ENCODE measurements at places on chromosomes 5 and 9. TPM values are rescaled to one million over a fixed set of nuclear protein-coding genes. Genes with fewer than 3 reads are reported as not detected.

DNA sequence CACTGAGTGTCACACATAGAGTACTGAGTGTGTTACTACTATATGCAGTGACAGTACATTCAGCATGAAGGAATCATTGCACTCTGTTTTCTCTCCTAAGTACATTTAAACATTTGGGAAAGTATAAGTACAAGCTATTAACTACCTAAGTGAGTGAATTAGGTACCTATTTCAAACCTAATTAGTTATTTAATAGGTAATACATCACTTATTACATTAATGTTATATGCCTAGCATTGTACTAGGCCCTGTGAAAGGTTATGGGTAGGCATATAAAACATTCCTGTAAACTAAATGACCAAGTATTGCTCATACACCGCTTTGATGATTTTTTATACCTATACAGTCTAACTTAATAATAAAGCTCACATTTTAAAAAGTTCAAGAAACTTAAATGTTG is 25.7 kb upstream of the PPP3R2 start:
- DNase-seq, result no peak

DNA sequence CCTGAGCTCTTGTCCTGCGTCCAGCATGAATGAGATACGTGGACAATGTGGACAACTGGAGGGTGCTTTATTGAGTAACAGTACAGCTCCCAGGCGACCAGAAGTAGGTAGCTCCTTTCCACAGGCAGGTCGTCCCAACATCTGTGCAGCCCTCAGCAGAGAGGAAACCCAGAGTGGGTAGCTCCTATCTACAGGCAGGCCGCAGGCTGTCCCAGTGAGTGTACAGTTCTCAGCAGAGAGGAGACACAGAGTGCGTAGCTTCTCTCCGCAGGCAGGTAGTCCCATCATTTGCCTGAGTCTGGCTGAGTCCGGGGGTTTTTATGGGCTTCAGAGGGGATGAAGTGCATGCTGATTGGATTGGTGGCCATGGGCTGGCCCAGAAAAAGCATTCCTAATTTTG is 373.3 kb downstream of the CHSY3 start:
- no peak for DNase-seq

DNA sequence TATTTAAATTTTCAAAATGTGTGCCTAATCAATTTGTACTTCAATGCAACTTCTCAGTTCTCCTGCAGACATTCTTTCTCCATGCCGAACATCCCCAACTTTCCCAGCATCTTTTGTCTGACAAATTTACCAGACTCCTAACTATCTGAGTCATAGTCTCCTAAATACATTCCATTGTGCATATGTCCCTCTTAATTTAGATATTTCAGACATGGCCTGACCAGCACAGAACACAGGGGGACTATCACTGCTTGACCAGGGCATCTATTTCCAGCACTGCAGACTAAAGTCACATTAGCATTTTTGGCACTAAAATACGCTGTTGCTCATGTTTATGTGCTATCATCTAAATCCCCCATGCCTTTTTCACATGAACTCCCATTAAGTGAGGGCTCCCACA is 71.9 kb downstream of the ITGA1 start:
- DNase-seq, result no peak

DNA sequence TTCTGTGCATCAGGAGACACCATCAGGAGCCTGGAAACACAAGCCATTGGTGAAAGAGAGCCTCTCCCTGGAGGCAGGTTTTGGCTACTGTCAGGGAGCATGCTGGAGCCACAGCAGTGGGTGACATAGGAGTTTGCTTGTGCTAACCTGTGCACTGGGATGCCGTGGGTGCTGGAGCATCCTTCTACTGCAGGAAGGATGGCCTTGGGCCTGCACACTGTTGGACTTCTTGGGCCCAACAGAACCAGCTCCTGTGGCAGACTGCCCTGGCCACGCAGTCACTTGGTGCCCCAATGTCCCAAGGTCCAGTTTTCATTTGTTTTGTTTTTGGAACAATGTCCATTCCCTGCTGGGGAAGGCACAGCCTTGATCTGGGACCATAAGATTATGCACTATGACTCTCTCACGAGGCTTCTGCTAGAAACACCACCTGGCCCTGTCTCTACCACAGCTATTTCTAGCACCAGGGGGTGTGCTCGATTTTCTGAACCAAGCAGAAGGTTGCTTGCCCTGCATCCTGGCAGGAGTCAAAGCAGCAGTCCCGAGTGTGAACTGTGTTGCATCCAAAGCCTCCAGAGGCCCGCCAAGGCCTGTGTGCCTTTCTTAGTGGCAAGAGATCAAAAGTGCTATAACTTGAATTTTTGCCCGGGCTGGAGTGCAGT is 5.5 kb upstream of the LTC4S start:
- no peak for DNase-seq

- peak; percentile 9 for DNase-seq
These were observed 85.7 kb downstream of the AMBP start for GRCh38 chr9:113992276-113992951.

- no peak for DNase-seq
These were observed 9.6 kb downstream of the HMCN2 start for GRCh38 chr9:130275156-130275555.

- peak; percentile 9 for DNase-seq
These were observed 34.6 kb downstream of the GADD45G start for GRCh38 chr9:89639367-89639795.

- no peak for DNase-seq
These were observed 2.7 kb upstream of the CNTFR start for GRCh38 chr9:34591917-34592866.

MCC gene
- 46.1 TPM for total RNA-seq

- no peak for DNase-seq
These were observed 51.0 kb upstream of the DPYSL3 start for GRCh38 chr5:147560718-147561331.

C5orf52 gene
- not detected for total RNA-seq

GRCh38 chr5:151742870-151743294 is 15.5 kb downstream of the ATOX1 start:
- peak; percentile 60 for DNase-seq

- no peak for DNase-seq
These were observed 94.7 kb upstream of the RUSC2 start for GRCh38 chr9:35395076-35395705.

- DNase-seq, result no peak
These were observed 73.7 kb downstream of the SLC38A9 start for GRCh38 chr5:55638455-55638854.

GZMA gene
- not detected for total RNA-seq

DNA sequence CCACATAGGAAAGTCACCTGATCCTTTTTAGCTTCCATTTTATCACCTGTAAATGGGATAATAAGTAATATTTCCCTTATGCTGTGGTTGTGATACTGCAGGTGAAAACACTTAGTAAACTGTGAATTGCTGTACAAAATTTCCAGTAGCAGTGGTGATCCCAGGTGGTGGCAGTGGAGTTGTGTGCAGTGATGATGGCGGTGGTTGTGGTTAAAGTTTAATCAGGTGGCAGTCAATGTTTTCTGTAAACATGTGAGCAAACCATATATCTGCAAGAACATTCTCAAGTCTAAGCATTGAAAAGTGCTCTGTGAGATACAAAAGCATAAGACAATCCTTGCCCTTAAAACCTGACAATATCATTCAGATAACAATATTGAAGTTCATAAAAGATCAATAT is 480.2 kb downstream of the RASEF start:
- no peak for DNase-seq

TXNDC8 gene
- not detected for total RNA-seq

PPP2R2B gene
- total RNA-seq, result 11.4 TPM

GRCh38 chr9:112207451-112207850 is 32.4 kb upstream of the SUSD1 start:
- no peak for DNase-seq

- DNase-seq, result no peak
These were observed 10.8 kb downstream of the ZDHHC11B start for GRCh38 chr5:773517-774264.

PDE8B gene
- total RNA-seq, result 1.1 TPM

SLC23A1 gene
- not detected for total RNA-seq

All from glutamatergic neuron (in vitro differentiated cells).